ENCODE measurements at places on chromosomes 7 and 10.
A peak's percentile ranks its signal among the peaks of the same experiment; 100 is the strongest.

DNA sequence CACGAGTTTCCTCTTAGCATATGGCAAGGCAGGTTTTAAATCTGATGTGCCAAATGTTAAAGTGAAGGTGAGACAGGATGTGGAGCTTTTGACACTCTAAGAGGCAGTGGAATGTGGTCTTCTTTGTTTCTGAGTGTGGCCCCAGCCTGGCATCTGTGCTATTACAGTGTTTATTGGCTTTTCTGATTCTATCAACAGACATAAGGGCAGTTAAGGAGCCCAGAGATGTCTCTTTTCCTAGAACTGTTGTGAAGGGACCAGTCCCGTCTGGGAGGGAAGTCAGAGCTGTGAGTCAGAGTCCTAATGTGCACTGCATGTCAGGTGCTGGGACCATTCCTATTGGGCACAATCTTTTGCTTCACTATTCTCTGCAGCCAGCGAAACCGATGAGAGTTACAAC lies 32.5 kb downstream of the TRUB1 start:
- DNase-seq, result no peak

DNA sequence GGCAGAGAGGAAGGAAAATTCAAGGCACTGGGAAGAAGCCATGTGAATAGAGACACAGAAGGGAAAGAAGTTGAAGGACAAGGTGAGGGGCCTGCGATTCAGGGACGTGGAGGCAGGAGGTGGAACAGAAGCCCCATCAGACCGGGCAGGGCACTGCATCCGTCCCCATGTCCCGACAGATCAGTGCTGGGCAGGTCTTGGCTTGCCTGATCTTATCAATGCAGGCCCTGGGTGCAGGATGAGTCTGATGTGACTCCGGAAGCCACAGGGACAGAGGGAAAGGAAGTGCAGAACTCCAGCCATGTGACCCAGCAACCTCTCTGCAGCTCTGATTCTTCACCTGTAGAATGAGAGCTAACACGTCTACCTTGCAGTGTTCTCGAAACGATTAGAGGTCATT lies 136.2 kb upstream of the CTBP2 start:
- DNase-seq, result no peak

GRCh38 chr10:93745408-93746065 lies 12.2 kb upstream of the LGI1 start:
- no peak for DNase-seq

GRCh38 chr10:21336476-21337170 lies 188.9 kb downstream of the SKIDA1 start:
- DNase-seq, result no peak

DNA sequence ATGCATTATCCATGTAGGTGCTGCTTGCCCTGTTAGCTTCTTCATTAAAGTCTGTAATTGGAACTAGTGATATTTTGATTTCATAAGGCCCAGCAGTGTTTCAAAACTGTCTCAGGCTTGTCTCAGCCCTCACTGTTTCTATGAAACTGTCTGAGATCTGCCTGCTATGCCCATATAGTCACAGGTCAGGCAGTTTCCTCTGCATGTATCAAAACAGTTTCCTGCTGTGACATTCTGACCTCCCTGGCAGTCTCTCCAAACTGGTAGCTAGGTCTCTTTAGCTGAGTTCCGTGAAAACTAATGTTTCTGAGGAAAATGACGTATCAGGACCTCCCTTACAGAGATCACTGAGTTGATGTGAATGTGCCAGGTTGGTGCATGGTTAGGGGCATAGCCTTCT lies 18.9 kb upstream of the SEMA3D start:
- DNase-seq, result no peak

DNA sequence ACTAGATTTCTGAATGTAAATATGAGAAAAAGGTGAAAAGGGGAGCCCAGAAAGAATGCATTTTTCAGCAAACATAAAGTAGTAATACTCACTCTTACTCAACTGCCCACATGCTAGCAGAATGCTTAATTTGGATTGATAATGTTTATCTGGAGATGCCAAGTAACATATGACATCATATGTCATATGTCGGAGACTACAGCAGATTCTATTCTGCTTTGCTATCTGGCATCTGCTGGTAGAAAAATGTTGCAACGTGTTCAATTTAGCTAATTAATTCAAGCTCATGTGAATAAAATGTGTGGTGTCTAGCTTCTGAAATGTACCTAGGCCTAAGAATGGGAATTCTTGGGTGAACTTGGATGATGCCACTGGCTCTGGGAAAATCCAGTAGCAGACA lies 4.5 kb downstream of the BBIP1 start:
- no peak for DNase-seq

GRCh38 chr7:1862560-1862959 lies 192.5 kb downstream of the ELFN1 start:
- DNase-seq, result no peak

- DNase-seq, result peak; percentile 2
Measured at GRCh38 chr7:66043681-66044497, 31.7 kb upstream of the ASL start.

DNA sequence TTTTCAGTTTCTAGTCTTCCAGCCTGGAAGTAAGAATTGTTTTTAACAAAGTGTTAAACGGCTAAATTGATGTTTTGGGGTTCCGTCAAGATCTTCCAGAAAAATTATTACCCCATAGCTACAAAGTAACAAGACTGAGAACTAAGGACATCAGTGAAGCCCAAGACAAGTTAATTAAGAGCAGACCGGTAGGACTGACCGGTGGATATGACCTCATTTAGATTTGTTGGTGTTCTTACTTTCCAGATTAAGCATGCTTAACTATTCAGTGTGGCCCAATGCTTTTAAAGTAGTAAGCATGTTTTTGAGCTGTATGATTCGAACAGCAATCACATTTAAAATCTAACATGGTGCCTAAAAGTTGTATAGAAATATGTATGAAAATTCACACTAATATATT lies 73.1 kb upstream of the RPA3 start:
- DNase-seq, result no peak

DNA sequence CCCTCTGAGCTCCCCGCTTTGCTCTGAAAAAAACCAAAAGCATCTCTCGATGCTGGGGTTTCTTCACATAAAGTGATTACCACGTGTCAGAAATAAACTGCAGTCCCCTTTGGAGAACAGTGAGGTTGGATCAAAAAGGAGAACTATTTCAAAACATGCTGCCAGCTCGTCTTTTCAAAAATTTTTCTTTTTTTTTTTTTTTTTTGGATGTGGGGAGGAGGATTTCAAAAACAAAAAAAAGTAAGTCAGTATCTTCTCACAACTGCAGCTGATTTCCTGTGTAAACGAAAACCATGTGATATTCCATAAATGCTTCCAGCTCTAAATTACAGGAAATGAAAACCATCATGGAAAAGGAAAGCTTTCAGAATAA lies 155.0 kb upstream of the LYZL2 start:
- no peak for DNase-seq

DNA sequence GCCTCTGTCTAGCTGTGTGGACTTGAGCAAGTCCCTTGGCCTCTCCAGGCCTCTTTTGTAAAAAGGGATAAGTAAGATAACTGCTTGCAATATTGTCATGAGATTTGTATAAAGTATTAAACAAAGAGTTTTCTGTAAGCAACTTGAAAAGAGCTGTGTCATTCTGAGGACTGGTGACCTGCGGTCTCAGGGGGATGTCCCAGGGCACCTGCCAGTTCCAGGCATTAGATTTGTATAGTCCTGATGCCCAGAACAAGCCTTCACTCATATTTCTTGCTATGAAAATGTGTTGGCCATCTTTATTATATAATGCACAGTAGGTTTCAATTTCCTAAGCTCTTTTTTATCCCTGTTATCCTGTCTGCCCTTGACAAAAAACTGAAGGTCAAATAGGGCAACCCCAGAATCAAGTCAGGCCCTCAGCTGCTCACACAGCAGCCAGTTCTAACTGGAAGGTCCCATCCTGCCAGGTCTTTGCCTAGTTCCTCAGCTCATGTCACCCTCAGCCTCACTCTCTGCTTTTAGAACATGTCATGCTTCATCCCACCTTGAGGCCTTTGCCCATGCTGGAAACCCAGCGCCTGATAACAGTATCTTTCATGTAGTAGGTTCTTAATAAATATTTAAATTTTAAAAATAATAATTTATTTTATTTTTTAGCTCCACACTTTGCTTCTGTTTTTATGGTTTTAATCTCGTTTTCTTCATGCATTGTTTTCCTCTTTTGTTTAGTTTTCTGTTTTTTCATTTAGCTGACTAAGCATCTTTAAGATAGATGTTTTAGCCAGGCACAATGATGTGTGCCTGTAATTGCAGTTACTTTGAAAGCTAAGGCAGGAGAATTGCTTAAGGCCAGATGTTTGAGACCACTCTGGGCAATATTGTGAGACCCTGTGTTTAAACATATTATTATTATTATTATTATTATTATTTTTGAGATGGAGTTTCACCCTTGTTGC lies 87.5 kb upstream of the ZNF92 start:
- no peak for DNase-seq

GRCh38 chr7:106346678-106347217 lies 62.0 kb upstream of the NAMPT start:
- no peak for DNase-seq

GRCh38 chr7:105985672-105986215 lies 22.7 kb downstream of the CDHR3 start:
- DNase-seq, result no peak

GRCh38 chr10:132803416-132804210 lies 17.7 kb upstream of the NKX6-2 start:
- no peak for DNase-seq

DNA sequence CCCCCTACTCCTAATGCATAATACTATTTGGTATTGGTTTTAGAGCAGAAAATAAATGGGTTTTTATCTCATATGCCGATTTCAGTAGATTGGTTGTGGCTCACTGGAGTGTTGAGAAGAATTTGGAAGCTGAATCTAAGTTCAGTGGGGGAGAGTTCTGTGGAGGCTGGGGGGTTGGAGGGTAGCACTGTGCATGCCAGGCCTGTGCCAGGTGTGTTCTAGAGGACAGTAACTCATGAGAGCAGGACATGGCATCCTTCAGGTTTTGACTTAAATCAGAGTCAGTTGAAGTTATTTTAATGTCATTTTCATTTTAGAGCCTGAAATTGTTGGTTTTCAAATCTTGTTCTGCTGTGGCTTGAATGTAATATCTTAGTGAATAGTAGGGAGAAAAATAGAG lies 79.5 kb downstream of the EEPD1 start:
- DNase-seq, result no peak

GRCh38 chr10:13231190-13231589 lies 3.0 kb downstream of the UCMA start:
- no peak for DNase-seq

DNA sequence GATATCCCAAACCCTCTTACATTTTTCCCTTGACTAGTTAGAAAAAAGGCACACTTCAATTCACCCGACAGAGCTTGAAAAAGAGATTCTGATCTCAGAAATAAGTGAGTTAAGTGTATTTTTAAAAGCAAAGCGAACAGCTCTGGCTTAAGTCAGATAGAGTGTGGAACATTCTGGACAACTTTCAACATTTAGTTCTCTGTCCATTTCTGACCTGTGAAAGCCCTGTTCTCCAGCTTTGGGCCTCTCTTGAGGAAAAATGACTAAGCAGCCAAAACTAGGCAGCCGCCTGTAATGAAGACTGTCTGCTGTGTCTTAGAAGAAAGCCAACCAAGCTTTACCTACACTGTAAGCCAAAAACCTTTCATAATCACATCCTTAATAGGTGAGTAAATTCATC lies 50.5 kb downstream of the CDK6 start:
- no peak for DNase-seq

DNA sequence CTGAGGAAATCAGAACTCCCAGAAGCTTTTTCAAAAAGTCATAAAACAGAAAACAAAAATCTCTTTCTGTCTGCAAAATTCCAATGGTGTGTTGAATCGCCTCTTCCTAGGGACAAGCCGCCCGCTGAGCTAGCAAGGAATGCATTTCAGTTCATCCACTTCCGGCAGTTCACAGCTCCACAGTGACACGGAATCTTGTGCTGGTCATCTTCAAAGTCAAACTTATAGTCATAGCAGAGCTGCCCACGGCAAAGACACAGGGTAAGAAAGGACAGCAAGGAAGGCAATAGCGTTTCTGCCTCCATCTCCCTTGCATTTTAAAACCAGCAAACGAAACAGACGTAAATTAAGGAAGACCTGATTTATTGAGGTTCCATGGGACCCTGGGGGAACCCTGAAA lies 111.2 kb downstream of the GALNT11 start:
- DNase-seq, result no peak
